ENCODE measurements at places on chromosomes 3 and 15.

DNA sequence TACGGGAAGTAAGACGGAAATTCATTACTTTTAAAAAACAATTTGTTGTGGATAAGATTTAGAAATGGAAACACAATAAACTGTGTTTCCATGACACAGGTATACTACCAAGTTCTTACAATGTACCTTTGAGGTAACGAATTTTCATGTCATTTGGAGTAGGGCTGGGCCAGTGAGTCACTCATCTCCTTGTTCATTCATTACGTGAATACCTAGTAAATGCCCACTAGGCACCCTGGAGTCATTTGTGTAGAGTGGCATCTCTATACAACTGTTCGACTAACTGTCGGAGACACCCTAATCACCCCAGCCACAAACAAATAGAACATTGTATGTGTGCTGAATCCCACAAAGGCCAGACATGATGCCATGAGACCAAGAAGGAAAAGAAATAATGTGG is 94.8 kb downstream of the IGF1R start:
- DNase-seq: no peak

GRCh38 chr3:24725514-24726255 is 231.0 kb upstream of the THRB start:
- DNase-seq: no peak

DNA sequence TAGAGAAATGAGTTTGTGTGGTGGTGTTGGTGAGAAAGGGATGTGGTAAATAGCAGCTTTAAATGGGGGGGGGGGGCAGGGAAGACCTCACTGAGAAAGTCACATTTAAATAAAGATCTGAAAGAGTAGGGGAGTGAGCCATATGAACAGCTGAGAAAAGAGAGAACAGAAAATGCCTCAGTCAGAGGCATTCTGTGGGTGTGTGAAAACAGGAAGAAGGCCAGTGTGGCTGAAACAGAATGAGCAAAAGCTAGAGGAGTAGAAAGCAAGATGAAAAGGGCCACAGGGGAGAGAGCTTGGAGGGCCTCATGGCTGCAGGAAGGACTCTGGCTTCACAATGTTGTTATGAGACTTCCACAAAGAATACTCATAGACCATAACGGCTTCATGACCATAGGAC is 783.3 kb downstream of the ZPLD1 start:
- no peak for DNase-seq

DNA sequence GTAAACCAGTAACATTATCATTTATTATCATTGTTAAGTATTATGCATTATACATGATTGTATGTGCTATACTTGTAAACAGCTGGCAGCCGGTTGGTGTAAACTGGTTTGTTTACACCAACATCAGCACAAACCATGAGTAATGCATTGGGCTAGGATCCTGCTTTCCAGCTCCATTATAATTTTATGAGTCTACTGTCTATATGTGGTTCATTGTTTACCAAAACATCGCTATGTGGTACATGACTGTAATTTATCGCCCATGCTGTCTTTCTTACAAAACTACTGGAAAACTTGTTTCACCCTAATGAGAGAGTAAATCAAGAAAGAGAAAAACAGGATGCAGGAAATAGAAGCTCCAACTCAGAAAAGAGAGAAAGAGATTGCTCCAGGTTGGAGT is 224.8 kb upstream of the CBLB start:
- no peak for DNase-seq

DNA sequence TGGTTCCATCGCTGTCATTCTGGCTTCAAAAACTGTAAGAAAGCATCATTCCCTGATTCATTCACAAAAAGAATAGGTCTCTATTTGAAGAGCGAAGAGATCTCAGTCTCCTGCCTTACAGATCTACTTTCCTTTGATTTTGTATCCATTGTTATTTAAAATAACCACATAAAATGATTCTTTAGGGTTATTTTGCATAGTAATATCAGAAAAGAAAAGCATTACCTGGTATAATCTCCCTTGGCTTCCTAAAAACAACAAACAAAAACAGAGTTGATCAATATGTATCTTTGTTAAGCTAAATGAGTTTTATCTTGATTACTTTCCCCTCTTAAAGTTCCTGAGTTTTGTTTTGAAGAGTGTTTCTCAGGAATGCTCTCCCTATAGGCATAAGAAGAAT is 126.6 kb upstream of the LMOD3 start:
- no peak for DNase-seq

DNA sequence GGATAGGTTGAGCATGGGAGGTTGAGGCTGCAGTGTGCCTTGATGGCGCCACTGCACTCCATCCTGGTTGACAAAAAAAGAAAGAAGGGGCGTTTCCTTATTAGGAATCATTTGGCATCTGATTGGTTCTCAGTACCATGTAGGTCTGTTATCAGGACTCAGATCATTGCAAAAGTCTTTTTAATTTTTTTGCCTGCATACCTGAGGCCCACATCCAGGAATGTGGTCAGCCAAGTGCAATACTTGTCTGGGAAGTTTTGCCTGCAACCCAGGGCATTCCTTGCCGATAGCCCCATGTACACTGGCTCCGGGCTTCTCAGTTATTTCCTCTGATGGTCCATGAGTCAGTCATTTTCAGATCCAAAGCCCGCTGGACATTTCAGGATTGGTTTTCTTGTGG is 50.1 kb upstream of the CRTC3 start:
- DNase-seq: no peak

DNA sequence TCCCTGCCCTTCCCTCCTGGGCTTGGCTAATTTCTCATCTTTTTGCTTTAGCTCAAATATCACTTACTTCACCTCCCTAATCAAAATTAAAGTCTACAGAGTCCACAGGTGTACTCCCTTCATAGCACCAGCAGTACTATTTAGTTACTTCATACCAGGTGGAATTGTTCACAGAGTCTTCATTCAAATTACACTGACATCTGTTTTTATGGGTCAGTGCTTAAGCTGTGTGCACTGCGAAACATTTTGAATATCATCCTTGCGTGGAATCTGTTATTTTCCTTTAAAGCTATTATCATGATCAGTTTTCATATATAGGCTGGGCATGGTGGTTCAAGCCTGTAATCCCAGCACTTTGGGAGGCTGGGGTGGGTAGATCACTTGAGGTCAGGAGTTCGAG is 2.7 kb upstream of the SERF2 start:
- DNase-seq: no peak

Measured in activated T-cell treated with anti-CD3 and anti-CD28 coated beads, Interleukin-2, amount 50 U/mL, for 1 hour (primary cell).